ENCODE measurements at places on chromosomes 7 and 10.

- peak; percentile 45 for DNase-seq
Measured at GRCh38 chr7:75716992-75717626, 21.6 kb downstream of the HIP1 start.

DNA sequence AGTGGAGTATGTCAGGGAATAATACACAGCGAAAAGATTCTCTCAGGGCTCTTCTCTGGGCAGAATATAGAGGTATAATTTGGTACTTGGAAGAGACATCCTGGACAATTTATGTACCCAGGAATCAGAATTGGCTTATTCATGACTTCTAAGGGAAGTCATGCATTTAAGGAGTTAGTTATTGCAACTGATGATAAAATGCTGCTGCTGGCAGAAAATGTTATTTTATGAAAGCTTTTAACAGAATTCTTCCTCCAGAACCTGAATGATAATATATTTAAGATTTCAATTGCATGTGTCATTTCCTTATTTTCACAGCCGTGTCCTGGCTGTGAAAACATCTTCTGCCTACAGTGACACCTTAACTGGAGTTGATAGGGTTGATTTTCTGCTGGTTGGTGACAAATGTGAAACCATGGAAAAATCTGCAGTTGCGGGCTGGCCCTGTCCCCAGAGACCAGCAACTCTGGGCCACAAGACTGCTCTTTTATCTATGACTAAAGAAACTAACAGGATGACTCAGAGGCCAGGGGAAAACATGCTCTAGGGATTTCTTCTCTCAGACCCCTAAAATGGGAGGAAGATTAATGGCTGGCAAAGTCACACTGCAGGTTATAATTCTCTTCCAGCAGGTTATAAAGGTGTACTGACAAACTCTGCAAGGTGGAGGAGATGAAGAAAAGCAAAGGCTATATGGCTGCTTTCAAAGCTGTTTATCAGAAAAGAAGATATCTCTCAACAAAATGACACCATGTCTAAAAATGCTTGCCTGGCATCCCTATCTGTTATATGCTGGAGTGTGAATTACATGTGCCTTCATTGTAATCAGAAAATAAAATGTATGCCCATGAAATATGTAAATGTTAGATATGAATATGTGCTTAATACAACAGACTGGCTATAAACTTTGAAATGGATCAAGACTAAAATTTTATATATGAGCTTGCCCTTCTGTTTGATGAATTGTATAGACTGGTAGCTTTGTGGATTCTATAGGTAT lies 12.1 kb upstream of the TRUB1 start:
- DNase-seq, result peak; percentile 11

DNA sequence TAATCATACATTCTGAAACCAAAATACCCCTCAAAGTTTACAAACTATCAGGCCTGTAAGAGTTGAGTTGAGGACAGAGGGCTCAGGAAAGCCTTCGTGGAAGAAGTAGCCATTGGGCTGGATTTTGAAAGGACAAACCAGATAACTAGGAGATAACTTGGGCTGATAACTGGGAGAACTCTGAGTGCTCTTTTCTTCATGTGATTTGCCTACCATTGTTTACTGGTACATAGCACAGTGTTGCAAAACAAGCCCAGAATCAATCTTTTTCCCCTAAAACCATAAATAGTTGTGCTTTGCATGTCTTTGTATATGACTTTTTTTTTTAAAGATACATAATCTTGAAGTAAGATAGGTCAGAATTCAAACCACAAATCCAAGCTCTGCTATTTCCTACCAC lies 106.7 kb upstream of the ITGB1 start:
- no peak for DNase-seq

- no peak for DNase-seq
Measured at GRCh38 chr7:131564640-131565039, 8.2 kb upstream of the PODXL start.

- DNase-seq, result no peak
Measured at GRCh38 chr7:157396316-157397035, 59.7 kb downstream of the DNAJB6 start.

GRCh38 chr10:46077141-46077554 lies 31.1 kb upstream of the MSMB start:
- no peak for DNase-seq

DNA sequence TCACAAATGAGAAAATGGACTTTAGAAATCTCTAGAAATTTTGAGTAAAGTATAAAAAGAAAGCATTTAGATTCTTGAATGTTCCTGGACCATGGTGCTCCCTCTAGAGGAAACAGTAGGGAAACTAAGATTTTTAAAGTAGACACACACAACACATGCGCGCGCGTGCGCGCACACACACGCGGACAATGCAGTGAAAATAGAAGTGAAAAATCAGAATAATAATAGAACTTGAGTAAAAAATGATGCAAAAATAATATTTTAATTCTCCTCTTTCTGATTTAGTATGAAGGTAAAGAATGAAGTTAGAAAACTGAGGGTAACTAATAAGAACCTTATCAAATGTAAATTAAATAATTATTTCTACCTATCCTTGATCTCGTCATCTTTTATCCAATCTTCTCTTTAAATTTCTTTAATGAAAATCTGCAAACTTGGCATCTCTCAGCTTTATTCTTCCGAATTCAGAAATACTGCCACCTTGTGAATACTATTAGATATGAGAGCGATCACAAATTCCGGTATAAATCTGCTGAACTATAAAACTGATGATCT lies 117.0 kb upstream of the AMPH start:
- DNase-seq, result no peak

GRCh38 chr7:85483177-85483576 lies 296.3 kb upstream of the SEMA3D start:
- DNase-seq, result no peak

GRCh38 chr10:62964026-62964425 lies 147.9 kb upstream of the EGR2 start:
- DNase-seq, result no peak

GRCh38 chr7:73893342-73894101 lies 32.6 kb downstream of the TMEM270 start:
- DNase-seq, result no peak

DNA sequence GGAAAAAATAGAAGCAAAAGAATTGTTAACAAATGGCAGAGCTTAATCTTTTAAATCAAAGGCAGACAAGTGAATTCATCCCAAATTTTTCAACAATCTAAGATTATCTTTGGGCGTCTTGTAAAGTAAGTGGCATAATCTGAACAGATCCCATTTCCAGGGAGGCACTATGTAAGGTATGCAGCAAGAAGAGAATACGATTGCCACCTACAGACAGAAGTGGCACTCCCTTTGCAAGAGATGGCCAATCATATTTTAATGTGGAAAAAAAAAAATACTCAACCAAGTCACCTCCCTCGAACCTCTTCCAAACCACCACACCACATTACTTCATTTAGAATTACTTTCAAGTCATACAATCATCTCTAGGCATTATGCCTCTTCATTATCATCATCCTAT lies 4.0 kb downstream of the GFRA1 start:
- no peak for DNase-seq

DNA sequence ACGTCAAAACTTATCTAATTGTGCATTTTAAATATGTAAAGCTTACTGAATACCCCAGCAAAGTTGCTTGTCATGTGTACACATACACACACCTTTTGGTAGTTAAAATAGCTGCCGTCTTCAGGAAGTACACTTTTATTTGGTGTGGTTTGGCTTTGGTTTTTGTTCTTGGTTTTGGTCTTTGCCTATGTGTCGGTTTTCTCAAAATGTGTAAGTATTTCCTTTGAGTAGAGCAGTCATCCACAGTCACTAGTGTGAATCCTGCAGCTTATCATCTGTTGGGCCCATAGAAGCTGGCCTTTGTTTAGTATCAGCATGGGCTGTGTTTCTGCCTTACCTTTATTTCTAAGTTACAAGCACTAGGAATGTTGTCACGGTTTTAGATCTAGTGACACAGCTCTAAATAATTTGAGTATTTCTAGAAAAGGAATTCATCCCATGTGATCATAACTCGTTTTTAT lies 35.3 kb downstream of the NET1 start:
- no peak for DNase-seq

Measured in AG08396 (cell line).